A549 treated with CORT108297 at 1 μM for 4 hours (cell line): ENCODE measurements at places on chromosomes 3 and 15. TPM values are rescaled to one million over a fixed set of nuclear protein-coding genes. Genes with fewer than 3 reads are reported as not detected.

CRYGS gene
- 0.33 to 0.96 TPM (median 0.78 TPM) in 5 replicates for total RNA-seq

MINDY2 gene
- total RNA-seq, result 3.3 to 7.1 TPM (median 4.8 TPM) in 5 replicates

CASR gene
- total RNA-seq, result not detected in 5 replicates

MAGI1 gene
- 3.2 to 4.9 TPM (median 3.7 TPM) in 5 replicates for total RNA-seq

SLC28A1 gene
- 0.05 TPM in 2 of 5 replicates, not detected in the others for total RNA-seq

QTRT2 gene
- total RNA-seq, result 22.7 to 29.9 TPM (median 24.1 TPM) in 5 replicates

VGLL3 gene
- total RNA-seq, result 4.2 to 11.5 TPM (median 6.8 TPM) in 5 replicates

DLL4 gene
- 0.57 to 0.75 TPM (median 0.65 TPM) in 5 replicates for total RNA-seq

UBE2E2 gene
- total RNA-seq, result 34.4 to 41.1 TPM (median 35.5 TPM) in 5 replicates

ZNF80 gene
- not detected in 5 replicates for total RNA-seq

SCAANT1 gene
- not detected in 5 replicates for total RNA-seq

CDHR4 gene
- 0.12 to 0.65 TPM (median 0.43 TPM) in 5 replicates for total RNA-seq

UMPS gene
- total RNA-seq, result 46.0 to 52.7 TPM (median 50.9 TPM) in 5 replicates

PLA2G4E gene
- 0.02 TPM in 1 of 5 replicates, not detected in the others for total RNA-seq

SCG5 gene
- 2.1 to 2.8 TPM (median 2.2 TPM) in 5 replicates for total RNA-seq

NOX5 gene
- total RNA-seq, result 0.10 to 0.30 TPM (median 0.24 TPM) in 5 replicates

MYO5C gene
- total RNA-seq, result 4.5 to 6.5 TPM (median 5.4 TPM) in 5 replicates

NEO1 gene
- total RNA-seq, result 28.9 to 36.4 TPM (median 34.9 TPM) in 5 replicates

GANC gene
- 5.5 to 7.4 TPM (median 6.9 TPM) in 5 replicates for total RNA-seq

PPP1R14D gene
- 0.10 to 0.28 TPM in 2 of 5 replicates, not detected in the others for total RNA-seq

C15orf62 gene
- total RNA-seq, result 0.05 to 0.08 TPM (median 0.08 TPM) in 5 replicates

CYP8B1 gene
- not detected in 5 replicates for total RNA-seq

B3GNT5 gene
- total RNA-seq, result 18.8 to 29.3 TPM (median 24.1 TPM) in 5 replicates

HRH1 gene
- 7.6 to 9.0 TPM (median 8.1 TPM) in 5 replicates for total RNA-seq

TERC gene
- total RNA-seq, result 0.35 TPM in 1 of 5 replicates, not detected in the others

LTF gene
- total RNA-seq, result 0.15 TPM in 1 of 5 replicates, not detected in the others

EXD1 gene
- not detected in 5 replicates for total RNA-seq

CCR2 gene
- total RNA-seq, result not detected in 5 replicates

CAMKV gene
- total RNA-seq, result 0.17 to 0.40 TPM (median 0.37 TPM) in 5 replicates

ITIH3 gene
- total RNA-seq, result 0.05 TPM in 1 of 5 replicates, not detected in the others
